ENCODE measurements at places on chromosomes 3 and 15.
A peak's percentile ranks its signal among the peaks of the same experiment; 100 is the strongest.

- DNase-seq, result no peak
These were observed 27.9 kb downstream of the FILIP1L start for GRCh38 chr3:100086401-100086800.

GRCh38 chr3:12585970-12586369 lies 29.1 kb downstream of the MKRN2 start:
- DNase-seq, result no peak

GRCh38 chr3:39294446-39295183 lies 14.8 kb upstream of the CX3CR1 start:
- no peak for DNase-seq

DNA sequence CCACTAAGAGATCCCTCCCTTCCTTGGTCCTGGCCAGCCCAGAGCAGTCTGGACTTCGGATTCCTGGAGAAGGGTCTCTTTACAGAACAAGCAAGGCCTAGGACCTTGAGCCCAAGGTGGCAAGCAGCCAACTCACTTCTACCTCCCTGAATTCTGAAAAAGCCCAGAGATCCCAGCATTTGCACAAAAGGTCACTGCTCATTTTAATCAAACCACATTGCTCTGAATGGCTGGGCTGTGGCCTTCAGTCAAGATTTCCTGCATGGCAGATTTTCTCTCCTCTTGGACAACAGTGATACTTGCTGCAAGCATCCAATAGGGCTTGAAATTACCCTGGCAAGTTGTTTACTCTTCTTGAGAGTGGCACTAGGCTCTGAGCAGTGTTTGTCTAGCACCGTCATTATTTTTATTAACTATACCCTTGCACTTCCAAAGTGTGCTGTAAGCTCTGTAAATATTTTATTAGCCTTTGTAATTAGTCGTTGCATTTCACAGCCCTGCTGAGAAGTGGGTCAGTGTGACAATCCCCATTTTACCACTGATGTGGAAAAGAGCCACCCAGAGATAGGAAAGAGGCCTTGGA lies 274.7 kb upstream of the CTNNB1 start:
- DNase-seq, result no peak

GRCh38 chr3:8212794-8213193 lies 288.8 kb upstream of the LMCD1 start:
- DNase-seq, result no peak

DNA sequence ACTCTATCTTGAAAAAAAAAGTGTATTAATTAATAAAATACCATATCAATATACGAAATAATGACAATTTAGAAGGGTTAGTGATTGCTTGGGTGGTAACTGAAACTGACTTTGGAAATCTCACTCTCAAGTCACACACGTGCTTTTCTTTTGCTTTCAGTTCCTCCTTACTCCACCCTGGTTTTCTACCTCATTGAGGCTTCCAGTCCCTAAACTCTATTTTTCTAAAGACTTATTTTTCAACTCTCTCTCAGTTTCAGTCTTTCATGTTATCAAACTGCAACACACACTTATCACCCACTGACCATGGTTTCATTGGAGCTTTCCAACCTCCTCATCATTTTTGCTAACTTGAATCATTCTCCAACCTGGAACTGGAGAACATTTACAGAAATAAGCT lies 23.5 kb downstream of the IL12A start:
- no peak for DNase-seq

DNA sequence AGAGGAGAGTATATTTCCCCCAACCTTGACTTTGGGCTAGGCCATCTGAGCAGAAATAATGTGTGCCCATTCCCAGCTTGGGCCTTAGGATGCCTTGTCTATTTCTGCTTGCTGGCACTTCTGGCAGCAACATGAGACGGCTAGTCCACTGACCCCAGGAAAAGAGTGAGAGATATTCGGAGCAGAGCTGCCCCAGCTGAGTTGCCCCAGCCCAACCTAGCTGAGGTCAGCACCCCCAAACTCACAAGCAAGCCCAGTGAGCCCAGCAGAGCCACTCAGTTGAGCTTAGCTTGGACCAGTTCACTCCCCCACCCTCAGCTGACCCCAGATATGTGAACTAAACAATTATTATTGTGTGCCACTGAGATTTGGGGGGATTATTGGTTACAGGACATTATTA lies 20.2 kb downstream of the ITGA11 start:
- DNase-seq, result peak; percentile 14

GRCh38 chr15:65318870-65319356 lies 14.4 kb downstream of the RNU5B-1 start:
- DNase-seq, result no peak

DNA sequence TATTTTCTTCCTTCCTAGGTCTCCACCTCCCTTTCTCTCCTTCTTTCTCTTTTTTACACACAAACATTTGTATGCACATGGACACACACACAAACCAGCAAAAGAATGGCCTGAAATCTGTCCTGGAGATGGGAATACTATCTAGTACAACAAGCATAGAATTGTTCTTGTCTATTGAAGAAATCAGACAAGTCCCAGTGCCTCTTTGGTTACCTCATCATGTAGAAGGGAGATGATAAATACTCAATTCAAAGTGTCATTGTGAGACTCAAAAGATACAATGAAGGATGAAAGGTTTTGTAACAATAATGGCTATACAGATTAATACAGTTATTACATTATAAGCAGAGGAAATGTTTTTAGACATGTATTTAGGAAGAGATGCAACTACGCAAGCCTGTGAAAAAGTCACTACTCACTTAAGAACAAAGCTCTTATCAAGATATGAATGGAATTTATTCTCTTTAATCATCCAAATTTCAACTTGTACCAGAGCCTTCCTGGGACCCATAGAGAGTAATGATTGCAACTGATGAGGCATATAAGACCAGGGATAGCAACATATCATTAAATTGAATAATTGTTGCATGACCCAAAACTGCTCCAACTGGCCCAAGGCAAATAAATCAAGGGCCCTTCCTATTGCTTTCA lies 43.2 kb downstream of the P3H2 start:
- DNase-seq, result no peak

DNA sequence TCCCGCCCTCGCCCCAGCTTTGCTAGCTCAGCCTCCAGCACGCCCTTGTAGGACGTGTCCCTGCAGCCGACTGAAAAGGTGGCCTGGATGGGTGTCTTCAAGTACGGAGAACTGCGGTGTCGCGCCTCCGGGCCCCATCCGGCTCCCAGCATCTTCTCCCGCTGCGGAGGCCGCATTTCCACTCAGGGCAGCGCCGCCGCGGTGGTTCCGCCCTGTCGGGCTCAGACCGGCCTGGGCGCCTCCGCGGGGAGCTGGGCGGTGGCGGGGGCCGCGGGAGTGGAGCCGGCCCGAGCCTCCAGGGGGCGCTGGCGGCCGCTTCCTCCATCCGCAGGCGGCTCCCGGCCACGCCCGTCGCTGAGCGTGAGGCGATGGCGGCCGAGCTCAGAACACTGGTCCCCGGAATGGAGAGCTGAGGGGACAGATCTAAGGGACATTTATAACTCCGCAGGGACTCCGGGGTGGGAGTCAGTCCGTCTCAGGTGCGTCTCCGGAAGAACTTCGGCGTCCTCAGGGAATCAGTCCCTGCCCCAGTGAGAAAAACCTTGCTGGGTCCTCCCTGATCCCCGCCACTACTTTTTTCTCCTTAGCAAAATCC lies 13.6 kb upstream of the SMCO1 start:
- peak; percentile 98 for DNase-seq

DNA sequence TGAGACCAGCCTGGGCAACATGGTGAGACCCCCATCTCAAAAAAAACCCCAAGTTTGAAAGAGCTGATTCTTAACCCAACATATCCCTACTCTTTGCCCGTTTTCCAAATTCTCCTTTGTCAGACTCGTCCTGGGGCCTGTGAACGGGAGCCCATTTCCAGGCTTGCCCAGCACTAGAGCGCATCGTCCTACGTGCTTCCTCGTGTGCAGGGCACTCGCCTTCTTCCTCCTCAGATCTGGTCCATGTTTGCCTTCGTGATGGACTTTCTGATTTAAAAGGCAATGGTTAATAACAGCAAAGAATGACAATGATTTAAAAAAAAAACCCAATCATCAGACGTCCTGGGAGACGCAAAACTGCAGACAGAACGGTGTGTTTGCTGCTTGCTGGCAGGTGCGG lies 10.1 kb downstream of the MELTF start:
- no peak for DNase-seq

- DNase-seq, result no peak
These were observed 1.3 kb downstream of the CCR3 start for GRCh38 chr3:46243560-46243959.

GRCh38 chr3:197050511-197050910 lies 20.9 kb upstream of the MELTF start:
- no peak for DNase-seq

GRCh38 chr3:136604961-136605360 lies 147.2 kb downstream of the STAG1 start:
- no peak for DNase-seq

DNA sequence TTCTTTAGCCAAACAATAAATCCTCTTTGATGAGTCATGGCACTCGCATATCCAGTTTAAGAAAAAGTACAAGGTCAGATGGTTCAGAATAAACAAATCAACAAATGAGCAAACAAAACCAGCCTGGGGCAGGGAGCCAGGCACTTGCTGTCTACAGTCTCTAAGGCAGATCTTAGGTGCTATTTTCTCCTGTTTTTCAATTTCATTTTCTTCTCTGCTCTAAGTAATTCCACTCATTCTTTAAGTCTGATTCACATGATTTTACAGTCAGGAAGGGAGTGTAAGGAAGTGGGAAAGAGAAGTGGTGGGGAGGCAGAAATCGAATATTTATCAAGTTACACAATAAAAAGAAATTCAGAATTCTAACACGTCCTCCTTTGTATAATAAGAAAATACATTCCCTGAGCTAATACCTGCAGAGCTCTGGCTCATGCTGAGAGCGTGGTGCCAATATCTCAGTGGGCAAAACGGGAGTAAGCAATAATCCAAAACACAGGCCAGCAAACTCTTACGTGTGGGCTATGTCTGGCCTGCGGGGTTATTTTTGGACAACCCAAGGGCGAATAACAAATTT lies 298.6 kb downstream of the ADAMTS17 start:
- DNase-seq, result no peak

GRCh38 chr3:74633021-74633420 lies 18.6 kb upstream of the CNTN3 start:
- DNase-seq, result no peak

DNA sequence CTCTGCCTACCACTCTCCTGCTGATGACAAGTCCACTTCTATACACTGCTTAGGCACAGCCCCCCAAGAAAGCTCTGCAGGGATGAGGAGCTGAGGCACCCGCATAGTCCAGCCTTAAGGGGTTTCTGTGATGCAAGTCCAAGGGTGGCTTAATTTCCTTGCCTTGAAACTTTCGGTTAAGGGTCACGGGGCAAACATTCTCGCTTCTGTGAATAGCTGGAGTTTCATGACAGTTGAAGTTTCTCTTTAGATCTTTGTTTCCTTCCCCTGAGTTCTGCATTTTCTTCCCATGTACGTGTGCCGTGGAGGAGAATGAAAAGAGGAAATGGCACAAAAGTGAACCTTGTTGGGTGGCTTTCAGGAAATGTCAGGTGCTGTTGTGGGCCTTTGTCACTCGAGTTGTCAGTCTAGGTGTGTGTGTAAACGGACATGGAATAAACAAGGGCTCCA lies 7.0 kb downstream of the GPR160 start:
- no peak for DNase-seq

DNA sequence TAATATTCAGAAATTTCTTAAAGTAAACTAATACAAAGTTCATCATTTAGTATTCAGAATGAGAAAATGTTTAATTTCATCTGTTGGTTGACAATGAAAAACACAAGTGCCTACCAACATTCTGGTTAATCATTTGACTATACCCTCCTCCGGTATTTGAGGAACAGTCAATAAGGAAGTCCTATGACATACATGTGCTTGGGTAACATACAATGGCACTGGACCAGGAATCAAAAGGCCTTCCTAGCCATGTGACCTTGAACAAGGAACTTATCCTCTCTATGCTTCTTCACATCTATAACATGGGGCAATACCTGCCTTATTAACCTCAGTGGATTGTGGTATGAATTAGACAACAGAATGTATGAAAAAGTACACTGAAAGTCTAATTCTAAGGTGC lies 65.8 kb downstream of the ZNF280D start:
- no peak for DNase-seq

DNA sequence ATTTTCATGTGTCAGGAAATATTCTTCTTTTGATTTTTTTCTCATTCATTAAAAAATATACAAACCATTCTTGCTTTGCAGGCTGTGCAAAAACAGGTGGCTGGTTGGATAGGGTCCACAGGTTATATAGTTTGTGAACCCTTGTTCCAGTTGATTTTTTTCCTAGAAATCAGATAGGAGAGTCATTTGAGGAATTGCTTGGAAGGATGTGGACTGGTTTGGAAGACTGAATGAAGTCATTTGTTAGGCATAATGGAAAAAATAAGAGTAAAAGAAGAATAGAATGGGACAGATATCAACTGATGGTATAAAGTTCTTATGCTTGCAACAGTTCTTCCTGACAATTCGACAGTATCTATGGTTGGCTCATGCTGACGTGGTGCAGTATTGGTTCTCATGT lies 189.4 kb downstream of the PTPRG start:
- DNase-seq, result no peak

GRCh38 chr3:166499636-166500035 lies 662.4 kb upstream of the BCHE start:
- DNase-seq, result no peak

GRCh38 chr15:75153087-75153486 lies 48.6 kb upstream of the C15orf39 start:
- no peak for DNase-seq

- no peak for DNase-seq
These were observed 5.8 kb upstream of the TATDN2 start for GRCh38 chr3:10242182-10243065.

GRCh38 chr15:89656116-89656815 lies 999 bp upstream of the KIF7 start:
- DNase-seq, result no peak

GRCh38 chr3:142445816-142446254 lies 2.0 kb downstream of the XRN1 start:
- DNase-seq, result no peak

DNA sequence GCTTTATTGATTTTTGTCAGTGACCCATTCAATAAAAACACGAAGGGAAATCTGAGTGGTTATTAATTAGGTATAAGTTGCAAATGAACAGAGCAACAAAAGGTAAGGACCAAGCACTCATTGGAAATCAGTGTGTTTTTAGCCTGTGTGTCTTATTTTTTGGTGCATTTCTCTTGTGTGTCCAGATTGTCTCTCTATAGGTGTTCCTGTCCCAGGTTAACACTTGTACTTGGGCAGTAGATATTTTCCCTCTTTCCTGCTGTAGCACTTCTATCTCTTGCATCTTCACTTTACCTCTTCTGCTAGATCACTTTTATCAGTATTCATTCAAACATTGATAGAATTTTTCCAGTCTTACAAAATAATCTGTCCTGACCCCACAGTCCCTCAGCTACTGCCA lies 37.0 kb downstream of the MAPK6 start:
- no peak for DNase-seq

GRCh38 chr3:113183748-113184661 lies 27.4 kb upstream of the BOC start:
- DNase-seq, result no peak

DNA sequence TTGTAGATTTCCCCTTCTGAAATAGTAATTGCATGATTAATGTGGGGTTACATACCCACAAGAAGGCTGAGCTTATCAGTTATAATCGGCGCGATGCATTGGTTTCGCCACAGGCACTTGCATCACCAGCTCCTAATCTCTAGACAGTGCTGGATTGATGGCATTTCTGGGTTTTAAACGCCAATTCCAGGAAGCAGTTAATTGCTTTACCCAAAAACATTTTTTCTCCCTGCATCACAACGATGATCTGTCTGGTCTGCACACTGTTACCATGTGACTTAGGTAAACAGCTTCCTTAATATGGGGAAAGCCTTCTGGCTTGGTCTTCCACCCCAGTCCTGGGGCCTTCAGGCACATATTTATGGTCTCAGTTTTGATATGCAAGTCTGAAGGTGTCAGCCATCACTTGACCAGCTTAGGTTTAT lies 70.0 kb upstream of the HEG1 start:
- no peak for DNase-seq

All from H1 (cell line).